ENCODE measurements at places on chromosomes 13 and 19. TPM values are rescaled to one million over a fixed set of nuclear protein-coding genes. Genes with fewer than 3 reads are reported as not detected.

ADGRE1 gene
- not detected for total RNA-seq

DNA sequence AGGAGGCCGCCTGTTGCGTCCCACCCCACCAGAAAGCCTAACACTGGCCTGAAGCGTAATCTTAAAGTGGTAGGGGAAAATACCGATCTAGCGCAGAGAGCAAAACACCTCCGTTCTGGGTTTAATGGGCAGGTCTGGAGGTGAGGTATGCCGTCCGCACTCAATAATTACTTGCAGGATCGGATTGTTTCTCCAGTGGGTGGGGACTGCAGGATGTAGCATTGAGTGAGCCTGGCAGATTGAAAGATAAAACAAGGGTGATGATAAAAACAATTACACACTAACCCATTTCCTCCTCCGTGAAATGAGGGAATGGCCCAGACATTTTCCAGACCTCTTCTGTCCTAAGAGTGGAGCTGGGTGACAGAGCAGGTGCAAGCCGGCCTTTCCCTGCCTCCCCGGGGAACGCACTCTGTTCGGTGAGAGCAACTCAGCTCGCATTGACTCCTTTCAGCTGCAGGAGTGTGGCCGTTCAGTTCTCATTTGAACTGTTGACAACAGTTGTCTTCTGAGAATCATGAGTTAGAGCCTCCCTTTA, 110.2 kb upstream of the DOCK9 start:
- DNase-seq, result no peak

GRCh38 chr13:66225072-66225471, 1005.1 kb downstream of the PCDH9 start:
- no peak for DNase-seq

GRK1 gene
- total RNA-seq, result 0.06 TPM

DNA sequence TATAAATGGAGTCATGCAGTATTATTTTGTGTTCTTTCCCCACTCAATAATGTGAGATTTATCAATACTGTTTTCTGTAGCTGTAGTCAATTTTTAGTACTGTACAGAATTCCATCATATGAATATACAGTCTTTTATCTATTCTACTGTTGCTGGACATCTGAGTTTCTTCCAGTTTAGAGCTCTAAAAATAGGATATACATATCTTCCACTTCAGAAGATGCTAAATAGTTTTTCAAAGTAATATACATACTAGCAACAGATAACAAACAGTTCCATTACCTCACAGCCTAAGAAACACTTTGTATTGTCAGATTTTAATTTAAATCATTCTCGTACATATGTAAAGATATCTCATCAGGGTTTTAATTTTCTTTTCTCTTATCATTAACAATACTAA, 149.6 kb downstream of the UGGT2 start:
- DNase-seq, result no peak

DNA sequence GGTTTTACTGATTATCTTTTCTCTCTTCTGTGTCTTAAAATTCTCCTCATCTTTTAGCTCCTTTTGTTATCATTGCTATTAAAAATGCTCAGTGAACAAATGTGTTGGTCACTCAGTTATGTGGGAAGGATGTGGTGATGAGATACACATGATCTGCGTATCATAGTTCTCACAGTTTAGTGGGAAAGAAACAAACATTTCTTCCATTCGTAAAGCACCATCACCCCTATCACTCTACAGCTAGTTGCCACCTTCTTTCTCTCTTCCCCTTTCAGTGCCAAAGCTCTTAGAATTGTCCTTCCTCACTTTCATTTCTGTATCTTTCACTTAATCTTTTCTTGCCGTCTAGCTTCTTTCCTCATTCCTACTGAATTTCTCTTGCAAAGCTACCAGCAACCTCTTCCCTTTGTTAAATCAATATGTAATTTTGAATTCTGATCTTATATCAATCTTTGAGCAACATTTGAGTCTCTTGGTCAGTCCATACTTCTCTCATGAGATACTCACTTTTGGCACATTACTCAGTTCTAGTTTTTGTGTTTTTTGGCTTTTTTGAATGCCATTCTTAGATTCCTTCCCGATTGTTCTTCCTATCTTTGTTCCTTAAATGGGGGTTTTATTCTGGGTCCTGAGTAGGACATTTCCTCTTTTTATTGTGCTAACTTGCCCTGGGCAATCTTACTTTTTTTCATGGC, 122.3 kb downstream of the PCCA start:
- no peak for DNase-seq

GPC6 gene
- total RNA-seq, result 10.2 TPM

- no peak for DNase-seq
Observed at GRCh38 chr13:43596924-43597598, 189.7 kb downstream of the ENOX1 start.

GSX1 gene
- not detected for total RNA-seq

TICAM1 gene
- total RNA-seq, result 7.4 TPM

ZNF610 gene
- 1.3 TPM for total RNA-seq

DCLK1 gene
- 1.2 TPM for total RNA-seq

SLC25A41 gene
- not detected for total RNA-seq

CDK8 gene
- total RNA-seq, result 16.9 TPM

DNA sequence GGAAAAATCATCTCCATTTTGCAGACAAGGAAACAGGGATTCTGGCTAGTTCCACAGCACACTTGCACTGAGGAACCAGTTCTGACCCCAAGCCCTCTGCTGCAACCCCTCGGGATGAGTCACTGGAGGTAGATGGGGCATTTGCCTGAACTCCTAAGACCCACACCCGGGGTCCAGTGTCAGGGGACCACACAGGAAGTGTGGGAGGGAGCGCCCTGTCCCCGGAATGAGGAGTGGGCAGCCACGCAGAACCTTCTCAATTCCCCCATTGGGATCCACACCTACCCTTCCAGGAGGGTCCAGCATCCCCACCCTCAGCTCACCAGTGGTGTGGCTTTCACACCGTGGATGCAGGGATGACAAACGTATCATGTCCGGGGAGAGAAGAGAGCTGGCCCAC, 62.7 kb downstream of the TSHZ3 start:
- no peak for DNase-seq

GRCh38 chr19:55372316-55373081, 2.2 kb upstream of the IL11 start:
- DNase-seq, result no peak

SHC2 gene
- total RNA-seq, result 0.07 TPM

TEX26 gene
- total RNA-seq, result not detected

GRCh38 chr13:50846861-50847475, 3.5 kb upstream of the DLEU7 start:
- no peak for DNase-seq

DNA sequence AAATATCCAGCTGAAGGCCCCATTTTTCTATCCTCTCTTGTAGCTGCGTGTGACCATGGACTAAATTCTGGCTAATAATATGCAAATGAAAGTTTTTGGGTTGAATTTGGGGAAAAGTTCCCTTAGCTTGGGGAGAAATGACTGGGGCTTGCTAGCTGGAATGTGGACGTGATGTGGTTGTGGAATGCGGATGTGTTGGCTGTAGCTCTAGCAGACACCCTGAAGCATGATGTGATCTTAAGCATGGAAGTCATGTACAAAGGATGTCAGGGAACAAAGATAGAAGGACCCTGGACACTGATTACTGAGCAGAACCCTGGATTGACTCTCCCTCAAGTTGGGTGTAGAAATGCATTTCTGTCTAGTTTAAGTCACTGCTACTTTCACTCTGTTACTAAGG, 25.4 kb upstream of the SCEL start:
- DNase-seq, result no peak

ZNF681 gene
- total RNA-seq, result 3.5 TPM

GFY gene
- not detected for total RNA-seq

DNA sequence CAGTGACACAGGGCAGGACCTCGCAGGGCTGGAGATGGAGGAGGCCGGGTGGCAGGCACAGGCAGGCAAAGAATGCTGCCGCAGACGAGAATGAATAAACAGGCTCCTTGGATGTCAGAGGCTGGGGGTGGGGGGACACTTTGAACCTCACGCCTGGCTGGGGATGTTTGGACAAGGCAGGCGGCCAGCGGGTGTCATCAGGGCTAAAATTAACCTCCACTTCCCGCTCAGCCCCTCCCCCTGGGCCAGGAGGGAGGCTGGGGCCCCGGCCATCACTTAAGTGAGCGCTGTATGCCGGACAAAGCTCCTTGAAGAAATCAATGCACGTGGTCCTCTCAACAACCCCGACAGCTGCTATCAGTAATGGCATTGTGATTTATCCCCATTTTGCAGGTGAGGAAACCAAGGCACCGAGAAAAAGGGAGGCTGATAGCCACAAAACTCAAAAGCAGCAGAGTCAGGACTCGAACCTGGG, 10.3 kb upstream of the FUT5 start:
- DNase-seq, result peak; percentile 33

- DNase-seq, result no peak
Observed at GRCh38 chr13:80296638-80297037, 44.3 kb downstream of the SPRY2 start.

- DNase-seq, result no peak
Observed at GRCh38 chr19:18594824-18595373, 6.3 kb downstream of the REX1BD start.

DNA sequence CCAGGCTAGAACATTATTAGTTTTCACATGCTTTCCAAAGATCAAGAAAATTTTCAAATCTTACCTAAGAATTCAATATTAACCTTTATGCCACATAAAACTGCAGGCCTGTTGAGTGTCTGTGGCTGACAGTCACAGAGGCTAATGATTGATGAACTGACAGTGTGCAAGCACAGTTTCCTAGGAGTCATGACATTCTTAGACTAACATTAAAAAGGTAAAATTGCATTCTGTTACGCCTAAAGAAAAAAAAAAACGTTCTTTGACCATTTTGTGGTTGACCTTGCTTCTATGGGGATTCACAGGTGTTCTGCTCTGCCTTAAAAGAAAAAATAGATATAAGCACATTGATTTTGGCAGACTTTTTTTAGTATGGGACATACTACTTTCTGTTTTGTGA, 1776.2 kb downstream of the PCDH9 start:
- DNase-seq, result no peak

OLFM2 gene
- 0.72 TPM for total RNA-seq

DNA sequence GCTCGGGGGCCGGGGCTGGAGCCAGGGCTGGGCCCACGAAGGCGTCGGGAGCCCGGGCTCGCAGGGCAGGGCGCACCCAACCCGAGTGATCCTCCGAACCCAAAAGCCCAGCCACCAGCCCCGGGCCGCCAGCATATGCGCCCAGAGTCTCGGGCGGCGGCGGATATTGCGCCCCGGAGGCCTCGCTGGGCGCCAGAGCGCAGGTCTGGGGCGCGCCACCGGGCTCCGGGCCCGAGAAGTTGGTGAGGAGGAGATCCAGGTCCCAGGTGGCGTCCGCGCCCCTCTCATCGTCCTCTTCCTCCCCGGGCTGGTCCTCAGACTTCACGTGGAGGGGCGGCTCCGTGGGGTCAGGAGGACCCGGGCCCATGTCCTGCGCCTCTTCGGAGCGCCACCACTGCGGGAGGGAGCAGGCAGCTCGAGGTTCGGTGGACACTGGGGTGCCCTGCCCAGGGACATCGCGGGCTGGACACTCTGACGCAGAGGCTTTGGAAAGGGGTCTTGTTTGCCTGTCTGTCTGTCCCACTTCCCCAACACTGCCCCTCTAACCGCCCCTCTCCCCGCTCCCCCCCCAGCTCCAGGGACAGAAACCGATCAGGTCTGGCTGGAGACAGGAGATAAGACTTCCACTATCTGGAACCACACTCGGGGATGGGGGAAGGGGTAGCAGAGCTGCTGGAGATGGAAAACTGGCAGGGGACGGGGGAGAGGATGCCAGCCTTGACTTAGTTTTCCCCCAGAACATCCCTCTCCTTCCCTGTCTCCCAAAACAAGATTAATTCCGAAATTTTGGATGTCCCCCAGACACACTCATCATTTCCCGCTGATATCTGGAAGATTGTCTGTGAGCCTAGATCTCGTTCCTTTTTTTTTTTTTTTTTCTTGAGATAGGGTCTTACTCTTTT, 1.0 kb downstream of the KLF1 start:
- DNase-seq, result no peak

DNA sequence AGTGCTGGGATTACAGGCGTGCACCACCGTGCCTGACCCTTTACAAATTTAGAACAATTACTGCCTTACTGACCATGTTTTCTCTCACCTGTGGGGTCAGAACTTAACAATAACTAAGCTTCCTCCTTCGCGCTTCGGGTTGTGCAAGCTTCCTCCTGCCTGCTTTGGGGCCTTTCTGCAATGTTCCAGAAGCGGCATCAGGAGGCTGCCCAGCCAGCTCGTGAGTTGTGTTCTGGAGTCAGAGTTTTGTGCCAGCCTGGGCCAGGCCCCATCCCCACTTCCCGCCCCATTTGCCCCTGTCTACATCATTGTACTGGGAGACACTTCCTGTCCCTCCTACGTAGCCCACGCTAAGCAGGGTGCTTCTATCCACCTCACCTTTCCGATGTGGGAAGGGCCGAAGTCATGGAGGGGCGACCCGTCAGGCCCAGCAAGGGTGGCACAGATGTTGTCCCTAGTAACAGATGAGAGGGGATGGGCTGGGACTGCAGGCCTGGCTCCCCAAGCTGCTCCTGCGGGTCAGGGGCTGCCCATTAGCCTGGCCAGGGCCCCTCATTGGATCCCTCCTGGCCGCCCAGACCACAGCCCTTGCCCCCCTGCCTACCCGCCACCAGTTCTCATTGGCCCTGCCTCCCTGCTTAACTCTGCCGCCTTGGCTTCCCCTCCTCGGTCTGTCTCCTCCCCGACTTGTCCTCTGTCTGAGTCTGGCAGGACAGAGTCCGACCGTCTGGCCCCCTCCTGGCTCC, 13.4 kb downstream of the UHRF1 start:
- DNase-seq, result no peak

- no peak for DNase-seq
Observed at GRCh38 chr13:26971990-26972887, 199.4 kb downstream of the USP12 start.

GRCh38 chr13:50079655-50080202, 64.5 kb downstream of the KCNRG start:
- no peak for DNase-seq

DNA sequence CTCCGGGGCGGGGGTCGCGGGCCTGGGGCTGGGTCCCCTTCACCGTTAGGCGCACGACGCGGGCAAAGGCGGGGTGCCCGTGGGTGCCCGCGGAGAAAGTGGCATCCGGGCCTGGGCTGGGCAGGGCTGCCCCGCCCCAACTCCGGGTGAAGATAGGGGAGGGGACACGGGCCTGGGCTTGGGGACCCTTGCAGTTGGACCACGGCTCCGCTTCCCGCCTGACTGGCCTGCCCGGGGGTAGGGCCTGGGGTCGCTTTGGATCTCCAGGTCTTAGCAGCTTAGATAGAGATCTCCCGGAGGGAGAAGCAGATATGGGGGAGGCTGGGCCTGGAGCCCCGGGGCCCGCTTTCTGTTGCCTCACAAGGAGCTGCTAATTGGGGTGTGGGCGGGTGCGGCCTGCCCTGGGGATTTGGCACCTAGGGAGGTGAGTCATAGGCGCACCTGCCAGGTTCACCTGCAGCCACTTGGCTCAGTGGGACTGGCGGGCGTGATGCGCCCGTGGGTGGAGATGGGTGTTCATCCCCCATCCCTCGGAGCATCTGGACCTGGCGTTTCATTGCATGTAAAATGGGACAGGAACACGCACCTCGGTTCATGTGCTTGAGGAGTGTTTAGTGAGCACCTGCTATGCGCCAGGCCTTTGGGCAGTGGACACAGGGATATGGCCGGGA, 585 bp downstream of the MAP1S start:
- DNase-seq, result no peak

PDE4C gene
- total RNA-seq, result not detected

TJP3 gene
- total RNA-seq, result 3.8 TPM

PSG2 gene
- total RNA-seq, result not detected
